ENCODE measurements at places on chromosomes 7 and 10. TPM values are rescaled to one million over a fixed set of nuclear protein-coding genes. Genes with fewer than 3 reads are reported as not detected.

The MXI1 gene
- 60.3 TPM for total RNA-seq

The NRF1 gene
- total RNA-seq, result 19.2 TPM

The C10orf53 gene
- not detected for total RNA-seq

The FOXP2 gene
- 20.0 TPM for total RNA-seq

The AKR1C4 gene
- total RNA-seq, result not detected

The WEE2 gene
- under 0.01 TPM for total RNA-seq

The CRYGN gene
- under 0.01 TPM for total RNA-seq

The PON2 gene
- total RNA-seq, result 45.7 TPM

The ATP6V0A4 gene
- 2.4 TPM for total RNA-seq

The PDE6C gene
- total RNA-seq, result not detected

The GPR141 gene
- not detected for total RNA-seq

The ELAPOR2 gene
- total RNA-seq, result 21.6 TPM

The MKX gene
- total RNA-seq, result 1.6 TPM

All from frontal cortex (tissue), 4 donors.